ENCODE measurements at places on chromosomes 5 and 9. TPM values are rescaled to one million over a fixed set of nuclear protein-coding genes. Genes with fewer than 3 reads are reported as not detected.

- DNase-seq, result no peak
Measured at GRCh38 chr5:133924221-133924920, 44.1 kb downstream of the C5orf15 start.

GRCh38 chr9:92036756-92037155, 78.5 kb downstream of the SPTLC1 start:
- DNase-seq, result no peak

GRCh38 chr5:38925154-38925925, 79.5 kb downstream of the OSMR start:
- DNase-seq, result no peak

DNA sequence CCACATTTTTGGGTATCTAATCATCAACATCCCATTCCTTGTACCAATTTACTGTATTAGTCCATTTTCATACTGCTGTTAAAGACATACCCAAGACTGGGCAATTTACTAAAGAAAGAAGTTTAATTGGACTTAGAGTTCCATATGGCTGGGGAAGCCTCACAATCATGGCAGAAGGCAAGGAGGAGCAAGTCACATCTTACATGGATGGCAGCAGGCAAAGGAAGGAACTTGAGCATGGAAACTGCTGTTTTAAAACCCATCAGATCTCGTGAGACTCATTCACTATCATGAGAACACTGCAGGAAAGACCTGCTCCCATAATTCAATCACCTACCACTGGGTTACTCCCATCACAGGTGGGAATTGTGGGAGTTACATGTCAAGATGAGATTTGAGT, 95.4 kb upstream of the SLCO6A1 start:
- DNase-seq, result no peak

DNA sequence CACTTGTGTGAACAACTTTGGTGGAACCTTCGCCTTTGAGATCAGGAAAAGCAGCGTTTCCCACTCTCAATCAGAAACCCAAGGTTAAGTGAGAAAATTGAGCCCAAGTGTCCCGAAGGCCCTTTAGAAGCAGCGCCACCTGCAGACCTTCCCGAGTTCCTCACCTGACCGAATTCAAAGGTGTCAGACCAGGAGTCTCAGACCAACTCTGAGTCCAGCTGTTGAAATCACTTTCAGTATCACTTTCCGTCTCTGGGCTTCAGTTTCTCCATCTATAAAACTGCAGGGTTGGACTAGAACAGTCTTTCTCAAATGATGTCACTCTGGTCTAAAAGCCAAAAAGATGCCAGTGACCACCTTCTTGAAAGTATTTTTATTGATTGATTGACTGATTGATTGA, 31.7 kb upstream of the GRHPR start:
- DNase-seq, result no peak

DNA sequence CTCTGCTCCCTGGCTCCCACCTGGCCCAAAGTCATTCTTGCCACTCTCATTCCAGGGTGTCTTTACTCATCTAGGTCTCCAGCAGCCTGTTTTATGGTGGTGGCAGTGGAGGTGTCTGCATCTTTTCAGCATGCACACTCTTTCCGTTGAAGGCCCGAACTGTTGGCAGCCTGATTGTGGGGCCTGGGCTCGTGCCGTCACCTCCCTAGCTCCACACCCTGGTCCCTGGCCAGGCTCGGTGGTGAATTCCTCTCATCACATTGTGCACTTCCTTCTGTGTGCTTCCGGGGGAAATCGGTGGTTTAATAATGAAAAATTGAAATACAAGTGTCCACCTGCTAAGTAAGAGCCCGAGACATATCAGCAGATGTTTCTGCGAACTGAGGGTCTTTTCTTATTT, 214.3 kb downstream of the TRIO start:
- no peak for DNase-seq

DNA sequence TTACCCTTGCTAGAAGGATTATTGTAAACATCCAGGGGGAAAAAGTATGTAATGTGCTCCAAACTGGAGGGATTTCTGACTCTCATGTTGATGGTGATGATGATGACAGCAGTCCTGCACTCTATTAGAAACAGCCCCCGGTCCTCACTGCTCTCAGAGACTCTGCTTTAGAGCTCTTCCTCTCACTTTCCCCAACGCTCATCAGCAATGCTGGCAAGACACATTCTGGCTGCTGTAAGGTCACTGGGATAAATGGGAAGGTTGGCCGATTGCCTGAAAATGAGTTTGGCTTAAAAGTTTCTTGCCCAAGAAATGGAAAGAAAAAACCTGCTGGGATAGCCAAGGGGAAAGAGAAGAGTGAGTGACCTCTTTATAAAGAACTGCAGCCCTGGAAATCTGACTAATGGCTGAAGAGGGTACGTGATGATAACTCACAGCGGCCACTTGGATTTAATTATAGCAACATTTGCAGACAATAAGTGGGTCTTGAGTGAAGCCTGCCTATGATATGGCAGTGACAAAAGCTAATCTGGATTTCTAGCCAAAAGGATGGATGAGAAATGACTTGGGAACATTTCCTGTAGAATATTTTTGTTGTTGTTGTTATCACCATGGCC, 235.8 kb downstream of the TMEM38B start:
- DNase-seq, result no peak

GRCh38 chr9:90058182-90058763, 453.5 kb downstream of the GADD45G start:
- no peak for DNase-seq

DNA sequence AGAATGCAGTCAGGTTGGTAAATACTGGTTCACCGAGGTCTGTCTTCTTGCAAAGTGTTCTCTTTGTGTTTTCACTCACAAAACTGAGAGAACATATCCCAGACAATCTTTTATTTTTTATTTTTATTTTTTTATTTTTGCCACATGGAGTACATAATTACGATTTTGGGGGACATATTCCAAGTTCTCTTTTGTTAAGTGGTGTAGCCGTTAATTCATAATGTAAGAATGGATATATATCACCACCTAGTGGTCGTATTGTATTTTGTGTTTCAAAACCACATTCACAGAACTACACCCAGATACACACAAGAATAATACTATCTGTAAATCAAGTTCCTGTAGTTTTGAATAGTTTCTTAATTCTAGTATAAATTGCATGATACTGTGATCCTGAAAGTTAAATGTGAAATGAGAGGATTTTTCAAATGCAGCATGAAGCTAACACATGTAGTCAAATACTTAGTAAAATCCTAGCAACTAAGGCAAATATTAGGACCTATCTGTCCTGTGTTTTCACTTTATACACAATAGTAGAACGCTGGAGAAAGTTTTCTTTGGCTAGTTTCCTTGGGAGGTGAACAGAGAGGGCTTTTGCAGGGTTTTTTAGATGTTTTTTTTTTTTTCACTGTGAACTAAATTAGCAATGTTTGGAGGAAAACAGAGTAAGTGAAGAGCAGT, 92.7 kb downstream of the VCAN start:
- no peak for DNase-seq

DNA sequence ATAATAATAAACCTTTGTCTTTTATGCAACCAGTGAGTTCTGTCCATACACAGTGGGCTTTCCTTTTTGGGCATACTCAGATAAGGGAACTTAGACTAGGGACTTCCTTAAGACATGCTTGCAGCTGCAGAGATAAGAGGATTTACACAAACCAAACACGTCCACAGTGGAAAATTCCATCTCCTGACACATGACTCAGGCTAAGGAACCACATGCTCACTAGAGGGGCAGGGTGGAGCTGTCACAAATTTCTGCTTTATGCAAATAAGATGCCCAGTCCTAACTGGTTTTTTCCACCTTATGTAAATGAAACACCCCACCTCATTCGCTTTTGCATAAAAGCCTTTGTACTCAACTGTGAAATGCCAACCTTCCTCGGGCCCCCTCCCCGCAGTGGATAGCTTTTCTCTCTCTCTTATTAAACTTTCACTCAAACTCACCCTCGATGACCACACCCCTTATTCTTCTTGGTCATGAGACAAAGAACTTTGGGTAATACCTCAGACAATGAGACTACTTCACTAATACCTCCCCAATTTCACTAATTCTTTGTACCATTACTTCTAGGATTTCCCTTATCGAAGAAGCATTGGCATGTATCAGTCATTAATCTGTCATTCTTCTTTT, 170.3 kb upstream of the FTMT start:
- DNase-seq, result no peak

- no peak for DNase-seq
Measured at GRCh38 chr9:99023831-99024230, 80.1 kb downstream of the COL15A1 start.

DNA sequence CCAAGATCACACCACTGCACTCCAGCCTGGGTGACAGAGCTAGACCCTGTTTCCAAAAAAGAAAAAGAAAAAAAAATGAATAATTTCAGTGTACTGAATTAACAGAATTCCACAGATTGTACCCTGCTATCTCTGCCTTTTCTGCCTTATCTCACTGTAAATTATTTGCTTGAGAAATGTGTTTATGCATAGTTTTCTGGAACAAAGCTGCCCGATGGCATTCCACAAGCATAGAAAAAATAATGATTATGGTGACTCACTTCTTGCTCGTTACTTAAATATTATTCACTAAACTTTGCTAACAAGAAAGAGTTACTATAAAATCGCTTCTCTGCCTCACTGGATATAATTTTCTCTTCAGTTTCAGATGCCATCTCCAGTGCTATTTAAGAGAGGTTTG, 88.7 kb upstream of the FAM169A start:
- no peak for DNase-seq

- peak; percentile 71 for DNase-seq
Measured at GRCh38 chr5:55303238-55303690, 4.2 kb downstream of the DHX29 start.

DNA sequence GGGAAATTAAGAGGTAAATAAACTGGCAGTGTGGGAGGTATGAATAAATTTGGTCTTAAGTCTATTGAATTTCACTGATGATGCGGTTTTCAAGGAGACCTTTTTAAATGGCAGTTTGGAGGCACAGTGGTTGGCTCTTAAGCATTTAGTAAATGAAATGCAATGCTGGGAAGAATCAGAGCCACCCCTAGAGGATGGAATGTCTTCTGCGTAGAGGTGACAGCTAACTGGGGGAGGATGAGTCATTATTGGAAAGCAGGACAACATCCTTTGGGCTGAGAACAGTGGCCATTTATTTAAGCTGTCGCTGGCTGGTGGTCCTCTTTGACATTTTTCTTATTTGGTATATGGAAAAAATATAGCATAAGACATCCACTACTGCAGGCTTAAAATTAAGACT, 163.2 kb downstream of the SH3GL2 start:
- DNase-seq, result no peak

- no peak for DNase-seq
Measured at GRCh38 chr5:102889033-102889432, 133.9 kb downstream of the PAM start.

DNA sequence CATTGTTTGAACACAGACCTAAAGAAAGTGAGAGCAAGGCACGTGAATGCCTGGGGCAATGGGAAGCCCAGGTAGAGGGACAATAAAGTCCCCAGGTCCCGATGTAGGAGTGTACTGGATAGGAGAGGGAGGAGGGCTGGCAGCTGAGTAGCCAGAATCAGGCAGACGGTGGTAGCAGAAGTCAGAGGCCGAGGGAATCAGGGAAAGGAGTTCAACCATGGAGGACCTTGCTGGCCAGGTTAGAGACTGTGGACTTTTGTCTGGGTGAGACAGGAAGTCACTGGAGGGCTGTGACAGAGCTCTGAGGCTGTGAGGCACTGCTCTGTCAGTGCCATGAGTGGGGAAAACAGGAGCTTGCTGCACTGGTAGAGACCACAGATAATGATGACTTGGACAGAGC, 248.2 kb downstream of the EFNA5 start:
- DNase-seq, result no peak

GRCh38 chr9:136255896-136256890, 10.6 kb upstream of the QSOX2 start:
- no peak for DNase-seq

DTWD2 gene
- total RNA-seq, result 2.7 TPM

PRSS3 gene
- total RNA-seq, result 30.8 TPM

ELL2 gene
- 21.0 TPM for total RNA-seq

PCDHB9 gene
- total RNA-seq, result 0.04 TPM

TLE4 gene
- total RNA-seq, result 9.6 TPM

NTRK2 gene
- under 0.01 TPM for total RNA-seq

PCDH1 gene
- 135 TPM for total RNA-seq

SIGMAR1 gene
- total RNA-seq, result 59.9 TPM

RNF183 gene
- total RNA-seq, result not detected

MARCOL gene
- not detected for total RNA-seq

RXFP3 gene
- not detected for total RNA-seq

Data from pulmonary artery endothelial cell (primary cell).